ENCODE measurements at places on chromosomes 4 and X.

GRCh38 chr4:147492761-147493160, 11.9 kb downstream of the EDNRA start:
- no peak for DNase-seq

DNA sequence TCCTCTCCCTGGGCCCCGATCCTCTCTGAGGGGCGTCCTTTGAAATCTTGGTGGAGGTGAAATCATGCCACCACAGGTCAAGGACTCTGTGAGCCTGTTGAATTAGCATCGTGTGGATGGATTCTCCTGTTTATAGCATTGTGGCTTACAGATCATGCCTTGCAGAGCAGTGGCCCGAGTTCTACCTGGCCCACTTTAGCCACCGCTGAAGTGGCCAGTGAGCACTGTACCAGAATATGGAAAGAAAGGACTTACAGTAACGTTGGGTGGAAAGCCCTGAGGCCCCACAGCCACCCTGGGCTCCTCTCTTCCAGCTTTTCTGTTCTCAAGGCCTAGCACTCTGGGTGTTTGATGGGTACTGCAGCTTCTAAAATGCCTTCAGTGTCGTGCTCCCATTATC, 35.3 kb downstream of the NPFFR2 start:
- no peak for DNase-seq

GRCh38 chr4:147826288-147826646, 94.4 kb downstream of the ARHGAP10 start:
- no peak for DNase-seq

- DNase-seq = no peak
These were observed 4.9 kb downstream of the LYAR start for GRCh38 chr4:4284827-4285618.

DNA sequence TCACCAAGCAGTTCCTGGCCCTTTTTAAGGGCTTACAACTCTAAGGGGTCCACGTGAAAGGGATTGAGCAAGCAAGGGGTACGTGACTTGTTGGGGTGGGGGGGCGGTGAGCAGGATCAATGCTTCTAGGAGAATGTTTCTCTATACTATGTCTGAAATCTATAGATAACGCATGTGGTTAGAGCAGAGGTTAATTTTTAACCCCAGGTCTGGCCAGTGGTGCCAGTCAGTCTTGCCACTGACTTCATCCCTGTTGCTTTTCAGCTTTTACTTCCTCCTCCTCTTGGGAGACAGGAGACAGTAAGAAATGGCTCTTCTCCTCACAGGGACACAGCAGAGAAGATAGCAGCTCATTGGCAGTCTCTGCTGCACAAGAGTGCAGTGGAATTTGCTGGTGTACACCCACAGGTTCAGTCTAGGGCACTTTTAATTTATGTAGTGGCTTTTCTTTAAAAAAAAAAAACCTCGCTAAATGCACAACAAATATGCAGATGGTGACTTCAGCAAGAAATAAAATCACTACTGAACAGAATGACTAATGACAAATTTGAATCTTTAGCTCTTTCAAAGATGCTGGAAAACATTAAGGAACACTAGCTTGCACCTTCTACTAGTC, 190.5 kb downstream of the CCNG2 start:
- DNase-seq = no peak

- no peak for DNase-seq
These were observed 31.3 kb downstream of the EMCN start for GRCh38 chr4:100486496-100486895.

GRCh38 chr4:181564625-181565024, 678.6 kb upstream of the TENM3 start:
- DNase-seq = no peak

- DNase-seq = no peak
These were observed 115.1 kb downstream of the FRYL start for GRCh38 chr4:48664938-48665337.

DNA sequence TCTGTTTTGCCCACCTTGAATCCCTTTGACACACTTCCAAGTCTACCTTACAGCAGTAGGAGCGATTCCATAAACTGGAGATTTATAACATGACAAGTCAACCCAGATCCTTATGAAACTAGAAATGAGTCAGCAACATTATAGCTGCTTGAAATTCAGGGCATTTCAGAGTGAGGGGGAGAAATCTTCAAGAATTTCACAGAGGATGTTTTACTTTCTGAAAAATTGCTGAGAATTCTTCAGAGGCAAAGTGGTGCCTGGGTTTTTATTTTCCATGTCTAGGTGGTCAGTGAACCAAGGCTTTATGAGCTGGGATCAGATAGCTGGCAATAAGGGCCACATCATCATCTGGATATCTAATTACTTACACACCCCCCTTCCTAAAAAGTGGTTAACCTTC, 119.8 kb downstream of the PPARGC1A start:
- DNase-seq = no peak

DNA sequence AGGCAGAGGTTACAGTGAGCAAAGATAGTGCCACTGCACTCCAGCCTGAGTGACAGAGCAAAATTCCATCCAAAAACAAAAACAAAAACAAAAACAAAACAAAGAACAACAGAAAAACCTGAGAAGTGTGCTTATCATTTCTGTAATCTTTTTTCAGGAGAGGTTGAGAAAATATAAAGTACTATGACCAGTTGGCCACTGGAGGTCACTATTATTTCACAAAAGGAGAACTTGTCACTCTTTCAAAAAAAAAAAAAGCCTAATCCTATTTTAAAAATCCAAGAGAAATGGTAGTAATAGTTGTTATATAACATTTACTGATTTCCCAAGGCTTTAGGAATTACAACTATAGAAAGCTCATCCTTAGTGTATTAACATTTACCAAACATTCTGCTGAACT, 24.9 kb upstream of the RNF150 start:
- DNase-seq = no peak

- no peak for DNase-seq
These were observed 42.0 kb downstream of the MFAP3L start for GRCh38 chr4:169984173-169984572.

DNA sequence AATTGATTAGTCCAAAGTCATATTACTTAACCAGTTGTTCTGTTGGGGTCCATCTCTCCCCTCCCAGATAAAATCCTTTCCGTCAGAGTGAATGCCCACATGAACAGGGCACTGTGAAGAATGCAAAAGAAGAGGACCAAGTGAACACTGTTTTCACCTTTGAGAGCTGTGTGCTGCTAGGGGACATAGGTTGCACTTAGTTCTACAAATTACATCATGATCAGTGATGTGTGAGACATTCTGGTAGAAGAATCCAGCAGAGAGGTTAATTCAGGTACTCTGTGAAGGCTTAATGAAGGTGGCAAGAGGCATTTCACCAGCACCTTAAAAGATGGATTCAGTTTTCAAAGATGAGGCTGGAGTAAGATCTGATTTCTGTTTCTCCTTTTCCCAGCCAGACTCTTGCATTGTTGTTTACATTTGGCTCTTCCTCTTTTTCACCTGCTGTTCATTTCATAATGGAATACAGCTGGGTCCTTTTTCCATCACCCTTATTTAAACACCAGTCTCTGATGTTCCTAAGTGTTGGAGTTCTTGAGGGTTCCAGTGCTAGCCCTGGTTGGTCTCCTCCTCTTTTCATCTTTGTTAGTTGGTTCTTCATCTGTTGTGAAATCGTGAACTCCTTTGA, 10.9 kb downstream of the GAB1 start:
- DNase-seq = no peak

DNA sequence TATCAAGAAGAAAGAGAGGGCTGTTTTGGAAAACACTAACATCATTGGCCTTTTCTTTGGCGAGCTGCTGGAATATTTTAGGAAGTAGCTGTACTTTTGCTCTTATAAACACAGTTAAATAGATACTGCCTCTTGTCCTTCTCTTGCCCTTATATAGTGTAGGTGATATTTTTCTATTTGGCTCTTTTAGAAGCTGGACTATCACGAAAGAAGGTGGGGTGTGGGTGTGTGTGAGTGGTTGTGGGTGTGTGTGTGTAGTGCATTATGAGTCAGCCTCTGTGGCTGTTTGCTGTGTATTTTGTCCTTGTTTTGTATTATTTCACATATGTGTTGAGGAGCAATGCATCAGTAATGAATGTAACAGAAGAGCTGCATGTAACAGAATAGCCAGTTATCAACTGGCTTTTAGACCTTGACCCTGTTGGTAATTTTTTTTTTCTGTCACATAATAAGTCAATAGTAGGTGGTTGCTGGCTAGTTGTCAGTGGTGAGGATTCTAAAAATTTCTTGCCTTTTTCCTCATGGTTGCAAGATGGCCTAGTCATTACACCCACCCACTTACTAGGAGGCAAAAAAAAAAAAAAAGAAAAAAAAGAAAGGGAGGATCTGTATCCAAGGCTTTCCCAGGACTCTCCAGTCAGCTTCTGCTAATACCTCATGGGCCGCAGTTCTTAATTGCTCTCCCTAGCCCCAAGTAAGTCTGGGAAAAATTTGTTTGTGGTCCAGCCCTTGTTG, 23.8 kb downstream of the ARHGAP10 start:
- DNase-seq = no peak

DNA sequence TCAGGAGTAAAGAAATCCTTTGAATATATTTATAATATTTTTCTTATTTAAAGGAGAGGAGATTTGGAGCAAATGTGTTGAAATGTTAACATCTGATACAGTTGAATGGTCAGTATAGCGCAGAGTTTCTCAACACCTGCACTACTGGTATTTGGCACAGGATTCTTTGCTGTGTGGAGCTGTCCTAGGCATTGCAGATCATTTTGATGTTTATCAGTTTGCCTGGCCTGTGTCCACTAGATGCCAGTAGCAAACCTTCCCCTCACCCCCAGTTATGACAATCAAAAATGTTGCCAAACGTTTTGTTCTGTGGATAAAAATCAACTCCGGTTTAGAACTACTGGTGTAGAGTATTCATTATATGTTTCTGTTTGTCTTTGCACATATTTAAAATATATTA, 765.3 kb upstream of the SLIT2 start:
- DNase-seq = peak; percentile 9

GRCh38 chr4:145944886-145945285, 6.3 kb upstream of the ZNF827 start:
- DNase-seq = no peak

Measured in kidney epithelial cell (primary cell).